HepG2 (cell line): ENCODE measurements at places on chromosomes 5 and 9. TPM values are rescaled to one million over a fixed set of nuclear protein-coding genes. Genes with fewer than 3 reads are reported as not detected.

GRCh38 chr5:1885868-1886845 is 3.4 kb upstream of the IRX4 start:
- peaks cover 4% of the 10 kb centered on the region for H3K27me3 ChIP-seq
- DNase-seq, result no peak
- no peak overlapping the region for H3K4me3 ChIP-seq
- no peaks in the 10 kb centered on the region for H3K36me3 ChIP-seq

DNA sequence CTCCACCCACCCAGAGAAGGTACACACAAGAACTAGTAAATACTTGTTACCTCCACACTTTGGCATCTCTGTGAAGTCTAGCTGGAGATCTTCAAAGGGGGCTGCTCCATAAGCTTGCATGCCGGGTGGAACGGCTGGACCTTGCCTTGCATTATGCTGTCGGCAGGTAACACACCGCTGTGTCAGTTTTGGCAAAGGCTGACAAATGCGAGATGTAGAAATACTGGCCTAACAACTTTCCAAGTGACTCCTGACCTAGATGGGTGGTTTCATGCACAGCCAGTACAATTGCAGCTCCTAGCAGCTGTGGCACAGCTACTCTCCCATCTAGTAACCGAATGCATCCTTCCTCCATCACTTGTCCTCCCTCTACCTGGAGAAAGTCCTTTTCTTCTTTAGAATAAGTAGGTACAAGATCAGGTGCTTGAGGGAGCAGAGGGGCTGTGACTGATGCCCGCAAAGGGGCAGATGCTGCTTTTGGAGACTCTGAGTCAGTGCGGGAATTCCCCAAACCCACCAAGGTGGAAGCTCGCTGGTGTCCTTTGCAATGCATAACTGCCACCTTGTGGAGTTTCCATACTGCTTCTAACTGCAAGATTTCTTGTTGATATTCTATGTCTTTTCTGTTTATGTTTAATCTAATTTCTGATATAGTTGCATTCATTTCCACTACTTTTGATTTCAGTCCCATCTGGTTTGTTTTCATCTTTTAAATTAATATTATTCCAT is 78.4 kb downstream of the TMEM161B start:
- peaks cover 2% of the 10 kb centered on the region; the same call in 1 of the 2 replicates for H3K36me3 ChIP-seq
- H3K4me1 ChIP-seq, result no peaks in the 10 kb centered on the region
- DNase-seq, result no peak
- no peaks in the 10 kb centered on the region for H3K27me3 ChIP-seq
- H3K4me3 ChIP-seq, result no peak overlapping the region
- H3K27ac ChIP-seq, result no peak overlapping the region

- no peak overlapping the region for H3K4me3 ChIP-seq
- DNase-seq, result no peak
- H3K4me1 ChIP-seq, result peaks cover 12% of the 10 kb centered on the region
Measured at GRCh38 chr5:133072021-133072420, 20.2 kb downstream of the HSPA4 start.

The PDE8B gene
- total RNA-seq, result not detected in 2 replicates

- 0 out of 2 replicates have a peak, but pooled peaks cover 2% of the 10 kb centered on the region for H3K36me3 ChIP-seq
- H3K27ac ChIP-seq, result no peak overlapping the region
- DNase-seq, result no peak
- H3K27me3 ChIP-seq, result no peaks in the 10 kb centered on the region
- H3K4me1 ChIP-seq, result peaks cover 24% of the 10 kb centered on the region
Measured at GRCh38 chr5:32542216-32543059, 42.9 kb upstream of the SUB1 start.

DNA sequence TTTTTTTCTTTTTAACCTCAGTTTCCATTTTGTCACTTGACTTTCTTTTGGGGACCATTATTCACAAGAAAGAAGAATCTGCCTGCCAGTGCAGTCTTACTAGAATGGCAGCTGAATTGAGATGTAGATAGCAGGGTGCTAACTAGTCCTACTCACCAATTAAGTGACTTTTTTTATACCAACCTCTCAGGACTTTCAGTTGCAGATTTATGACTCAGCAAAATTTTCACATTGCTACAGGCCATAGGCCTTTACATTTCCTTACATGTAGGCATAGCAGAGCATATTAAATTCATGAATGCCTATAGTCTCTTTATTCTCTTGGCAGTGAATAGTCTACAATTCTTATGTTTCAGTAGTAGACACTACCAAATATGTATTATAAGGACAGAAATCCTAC is 54.0 kb upstream of the FKTN start:
- no peak overlapping the region for H3K4me3 ChIP-seq
- H3K36me3 ChIP-seq, result no peaks in the 10 kb centered on the region; the same call in 1 of the 3 replicates
- peaks cover 29% of the 10 kb centered on the region for H3K4me1 ChIP-seq
